ENCODE measurements at places on chromosomes 5 and 9. TPM values are rescaled to one million over a fixed set of nuclear protein-coding genes. Genes with fewer than 3 reads are reported as not detected.

GRCh38 chr5:178069909-178070308, 43.4 kb upstream of the N4BP3 start:
- DNase-seq, result peak; percentile 34

SAXO1 gene
- not detected for total RNA-seq

CAMK4 gene
- total RNA-seq, result not detected

- DNase-seq, result no peak
These were observed 762 bp upstream of the ST6GALNAC4 start for GRCh38 chr9:127917603-127918002.

GRCh38 chr5:131825404-131826013, 28.7 kb upstream of the FNIP1 start:
- no peak for DNase-seq

FAM163B gene
- total RNA-seq, result not detected

DNA sequence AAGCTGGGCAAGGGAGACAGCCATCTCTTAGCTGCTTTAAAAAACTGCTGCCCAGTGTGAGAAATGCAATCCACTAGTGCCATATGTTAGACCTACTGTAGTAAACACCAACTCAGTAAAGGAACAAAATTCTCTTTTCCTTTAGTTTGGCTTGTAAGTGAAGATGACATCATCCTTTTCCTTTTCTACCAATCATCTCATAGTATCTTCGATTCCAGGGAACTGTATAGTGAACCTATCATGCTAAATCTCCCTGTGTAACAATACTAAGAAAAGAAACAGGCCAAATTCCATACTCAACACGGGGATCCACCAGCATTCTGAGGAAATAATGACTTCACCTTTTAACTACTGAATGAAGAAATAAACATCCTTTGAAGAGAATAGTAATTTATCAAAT, 100.1 kb downstream of the RAPGEF6 start:
- DNase-seq, result no peak

BAAT gene
- 0.26 TPM for total RNA-seq

PCDH1 gene
- total RNA-seq, result 85.3 TPM

SLC12A2 gene
- 14.5 TPM for total RNA-seq

GRCh38 chr9:2228132-2228531, 213.0 kb downstream of the SMARCA2 start:
- no peak for DNase-seq

DNA sequence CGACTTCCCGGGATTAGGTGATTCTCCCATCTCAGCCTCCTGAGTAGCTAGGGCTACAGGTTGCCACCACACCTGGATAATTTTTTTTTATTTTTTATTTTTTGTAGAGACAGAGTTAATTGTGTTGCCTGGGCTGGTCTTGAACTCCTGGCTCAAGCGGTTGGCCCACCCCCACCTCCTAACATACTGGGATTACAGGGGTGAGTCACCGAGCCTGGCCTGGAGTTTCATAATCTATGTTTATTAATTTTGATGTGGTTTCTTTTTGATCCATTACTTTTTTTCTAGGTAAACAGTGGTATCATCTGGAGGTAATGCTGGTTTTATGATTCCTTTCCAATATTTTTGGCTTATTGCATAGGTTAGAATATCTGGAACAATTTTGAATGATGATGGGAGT, 54.2 kb downstream of the KIAA1958 start:
- DNase-seq, result no peak

DNA sequence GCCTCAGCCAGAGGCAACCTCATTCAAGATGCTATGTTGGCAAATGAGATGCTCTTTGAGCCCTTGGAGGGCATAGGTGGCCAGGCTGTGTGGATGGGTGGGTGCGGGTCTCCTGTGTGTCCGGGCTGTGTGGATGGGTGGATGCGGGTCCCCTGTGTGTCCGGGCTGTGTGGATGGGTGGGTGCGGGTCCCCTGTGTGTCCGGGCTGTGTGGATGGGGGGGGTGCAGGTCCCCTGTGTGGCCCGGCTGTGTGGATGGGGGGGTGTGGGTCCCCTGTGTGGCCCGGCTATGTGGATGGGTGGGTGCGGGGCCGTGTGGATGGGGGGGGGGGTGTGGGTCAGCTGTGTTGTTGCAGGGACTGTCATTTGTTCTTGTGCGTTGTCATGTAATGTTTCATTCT, 136.6 kb upstream of the COL5A1 start:
- DNase-seq, result no peak
